Neural progenitor cell (in vitro differentiated cells): ENCODE measurements at places on chromosomes 7 and 10.
A peak's percentile ranks its signal among the peaks of the same experiment; 100 is the strongest.

- H3K36me3 ChIP-seq: no peaks in the 10 kb centered on the region
- H3K27me3 ChIP-seq: no peaks in the 10 kb centered on the region
- DNase-seq: no peak
- H3K27ac ChIP-seq: no peak overlapping the region
- no peak overlapping the region for H3K4me3 ChIP-seq
- peaks cover 10% of the 10 kb centered on the region for H3K4me1 ChIP-seq
These were observed 312.2 kb downstream of the GALNT17 start for GRCh38 chr7:71444130-71444529.

DNA sequence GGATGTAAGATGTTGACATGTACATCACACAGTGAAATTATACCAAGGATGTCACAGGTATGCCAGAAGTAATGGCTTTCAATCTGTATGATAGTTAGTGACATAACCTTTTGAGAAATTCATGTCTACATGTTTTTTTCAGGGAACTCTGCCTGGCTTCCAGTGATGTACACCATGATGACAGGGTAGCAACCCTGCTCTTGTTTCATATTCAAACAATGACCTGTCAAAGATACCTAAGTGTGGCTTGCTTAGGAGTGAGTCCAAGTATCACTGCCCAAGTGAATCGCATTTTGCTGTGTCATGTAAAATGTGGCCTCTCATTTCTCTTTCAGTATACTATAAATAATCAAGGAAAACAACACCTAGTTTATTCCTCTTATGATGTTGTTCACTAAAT, 205.8 kb upstream of the DKK1 start:
- no peak for DNase-seq
- no peak overlapping the region for H3K4me3 ChIP-seq
- no peak overlapping the region for H3K27ac ChIP-seq
- H3K4me1 ChIP-seq: peaks cover 10% of the 10 kb centered on the region

DNA sequence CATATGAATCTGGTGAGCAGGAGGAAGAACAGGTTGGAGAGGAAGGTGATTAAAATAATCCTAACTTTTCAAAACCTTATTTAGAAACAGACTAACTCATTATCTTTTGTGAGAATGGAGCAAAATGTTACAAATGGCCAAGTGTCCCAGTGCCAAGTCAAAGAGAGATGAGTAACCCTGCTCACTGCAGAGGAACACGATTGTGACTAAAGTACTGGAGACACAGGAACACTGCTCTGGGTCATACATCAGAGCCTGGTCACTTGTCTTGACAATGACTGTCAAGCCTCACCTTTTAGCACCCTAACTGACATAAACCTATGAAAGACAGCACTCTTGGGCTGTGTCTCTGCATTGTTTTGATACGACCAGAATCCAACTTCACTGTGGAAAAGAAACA, 108.8 kb downstream of the SGMS1 start:
- H3K4me1 ChIP-seq: peaks cover 3% of the 10 kb centered on the region
- no peaks in the 10 kb centered on the region for H3K27me3 ChIP-seq
- no peak overlapping the region for H3K4me3 ChIP-seq
- no peak for DNase-seq

DNA sequence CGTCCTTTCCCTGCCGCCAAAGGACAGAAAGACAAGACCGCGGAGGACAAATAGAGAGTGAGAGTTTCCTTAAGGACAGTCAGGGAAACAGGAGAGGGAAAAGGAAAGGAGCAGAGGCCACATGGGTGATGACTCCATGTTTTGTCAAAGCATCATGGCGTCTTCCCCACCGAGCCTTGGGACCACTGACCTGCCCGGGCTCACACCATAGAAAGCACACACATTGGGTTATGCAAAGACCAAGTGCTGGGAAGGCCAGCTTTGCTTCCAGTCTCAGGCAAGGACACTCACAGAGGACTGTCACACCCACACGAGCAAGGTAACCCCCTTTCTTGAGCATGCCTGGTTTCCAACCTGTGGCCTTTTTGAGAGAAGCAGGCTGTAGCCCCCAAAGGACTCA, 23.3 kb upstream of the HABP2 start:
- no peaks in the 10 kb centered on the region for H3K36me3 ChIP-seq
- no peak overlapping the region for H3K27ac ChIP-seq
- H3K4me1 ChIP-seq: no peaks in the 10 kb centered on the region
- DNase-seq: no peak
- H3K27me3 ChIP-seq: peaks cover 7% of the 10 kb centered on the region

DNA sequence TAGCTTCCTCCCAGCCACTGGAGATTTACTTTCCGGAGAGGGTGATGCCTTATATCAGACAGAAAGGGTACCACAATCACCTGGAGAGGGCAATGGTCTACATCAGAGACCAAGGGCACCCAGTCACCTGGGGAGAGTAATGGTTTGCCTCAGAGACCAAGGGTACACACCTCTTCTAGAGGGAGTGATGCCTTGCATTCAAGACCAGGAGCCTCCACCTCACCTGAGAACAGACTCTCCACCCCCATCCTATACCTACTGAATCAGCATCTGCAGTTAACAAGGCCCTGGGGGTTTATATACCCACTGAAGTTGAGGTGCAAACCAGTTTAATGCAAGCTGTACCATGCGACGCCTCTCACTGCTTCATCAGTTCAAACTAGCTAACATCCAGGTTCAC, 270.2 kb upstream of the IGFBP3 start:
- no peak overlapping the region for H3K27ac ChIP-seq
- H3K36me3 ChIP-seq: no peaks in the 10 kb centered on the region
- DNase-seq: no peak
- H3K4me1 ChIP-seq: peaks cover 10% of the 10 kb centered on the region
- H3K27me3 ChIP-seq: no peaks in the 10 kb centered on the region
- no peak overlapping the region for H3K4me3 ChIP-seq

- no peaks in the 10 kb centered on the region for H3K27me3 ChIP-seq
- no peak overlapping the region for H3K4me3 ChIP-seq
- no peaks in the 10 kb centered on the region for H3K36me3 ChIP-seq
- H3K27ac ChIP-seq: no peak overlapping the region
These were observed 6.2 kb upstream of the IFIT2 start for GRCh38 chr10:89295597-89295996.

DNA sequence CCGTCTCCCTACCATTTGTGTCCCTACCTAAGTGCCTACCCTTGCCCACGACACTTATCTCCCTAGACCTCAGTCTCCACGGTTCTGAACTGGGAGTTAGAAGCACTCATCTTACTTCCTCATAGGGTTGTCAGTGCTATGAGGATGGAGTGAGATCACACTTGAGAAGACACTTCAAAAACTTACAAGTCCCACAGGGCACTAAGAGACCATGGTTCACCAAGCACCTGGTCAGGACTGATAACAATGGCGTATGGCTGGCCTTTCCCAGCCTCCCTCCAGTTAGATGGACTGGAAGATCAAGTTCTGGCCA, 43.2 kb downstream of the KCNMA1 start:
- H3K36me3 ChIP-seq: no peaks in the 10 kb centered on the region
- H3K27ac ChIP-seq: no peak overlapping the region
- no peaks in the 10 kb centered on the region for H3K27me3 ChIP-seq
- H3K4me1 ChIP-seq: no peaks in the 10 kb centered on the region
- no peak overlapping the region for H3K4me3 ChIP-seq
- DNase-seq: no peak

DNA sequence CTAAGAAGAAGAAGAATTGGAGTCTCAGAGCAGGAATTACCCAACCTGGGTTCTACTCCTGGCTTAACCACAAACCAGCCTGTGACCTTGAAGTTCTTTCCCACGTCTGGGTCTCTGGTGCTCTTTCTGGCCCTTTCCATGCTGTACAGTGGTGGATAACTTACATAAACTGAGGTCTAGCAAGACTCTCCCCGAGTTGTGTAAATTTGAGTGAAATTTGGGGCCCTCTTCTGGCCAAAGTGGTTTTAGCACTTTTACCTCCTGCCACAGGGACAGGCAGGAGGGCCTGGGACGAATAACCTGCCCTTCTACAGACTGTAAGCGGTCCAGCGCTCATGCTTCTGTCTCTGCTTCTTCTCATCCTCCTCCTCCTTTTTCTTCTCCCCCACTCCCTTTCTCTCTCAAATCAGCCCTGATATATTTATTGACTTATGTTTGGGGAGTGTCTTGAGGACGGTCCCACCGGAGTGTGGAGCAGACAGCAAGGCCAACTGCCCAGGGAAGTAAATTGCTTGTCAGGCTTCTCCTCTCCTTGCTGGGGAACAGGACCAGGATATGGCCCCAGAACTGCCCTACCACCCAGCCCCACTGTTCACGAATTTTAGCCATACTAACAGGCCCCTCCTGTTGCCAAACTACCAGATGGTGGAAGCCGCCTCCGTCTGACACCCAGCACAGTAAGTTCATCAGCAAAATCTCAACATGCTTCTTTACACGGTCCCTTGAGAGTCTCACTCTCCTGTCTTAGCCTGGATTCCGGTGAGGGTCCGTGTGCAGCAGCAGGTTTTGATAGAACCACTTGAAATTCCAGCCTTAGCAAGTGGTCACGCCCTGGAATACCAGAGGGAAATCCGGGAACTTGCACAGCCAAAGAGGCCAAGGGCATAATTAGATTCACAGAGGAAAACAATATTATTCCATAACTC, 4.0 kb upstream of the SH3PXD2A start:
- DNase-seq: peak; percentile 71
- H3K4me3 ChIP-seq: no peak overlapping the region
- no peaks in the 10 kb centered on the region for H3K36me3 ChIP-seq
- H3K27me3 ChIP-seq: peaks cover 37% of the 10 kb centered on the region
- H3K4me1 ChIP-seq: peaks cover 12% of the 10 kb centered on the region

DNA sequence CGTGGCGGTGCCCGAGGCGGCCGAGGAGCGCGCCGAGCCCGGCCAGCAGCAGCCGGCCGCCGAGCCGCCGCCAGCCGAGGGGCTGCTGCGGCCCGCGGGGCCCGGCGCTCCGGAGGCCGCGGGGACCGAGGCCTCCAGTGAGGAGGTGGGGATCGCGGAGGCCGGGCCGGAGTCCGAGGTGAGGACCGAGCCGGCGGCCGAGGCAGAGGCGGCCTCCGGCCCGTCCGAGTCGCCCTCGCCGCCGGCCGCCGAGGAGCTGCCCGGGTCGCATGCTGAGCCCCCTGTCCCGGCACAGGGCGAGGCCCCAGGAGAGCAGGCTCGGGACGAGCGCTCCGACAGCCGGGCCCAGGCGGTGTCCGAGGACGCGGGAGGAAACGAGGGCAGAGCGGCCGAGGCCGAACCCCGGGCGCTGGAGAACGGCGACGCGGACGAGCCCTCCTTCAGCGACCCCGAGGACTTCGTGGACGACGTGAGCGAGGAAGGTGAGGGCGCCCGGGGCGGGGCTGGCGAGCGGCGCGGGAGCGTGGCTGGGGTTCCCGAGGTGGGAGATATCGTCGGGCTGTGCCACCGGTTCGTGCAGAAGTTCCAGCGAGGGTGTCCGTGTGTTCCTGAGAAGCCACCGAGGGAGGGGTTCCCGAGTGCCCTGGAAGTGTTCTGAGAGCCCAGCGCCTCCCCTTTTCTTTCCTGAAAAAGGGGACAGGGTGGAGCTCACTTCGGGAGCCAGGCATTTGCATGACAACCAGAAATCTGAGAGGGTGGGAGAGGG, 495 bp downstream of the EIF3B start:
- DNase-seq: no peak
- no peaks in the 10 kb centered on the region for H3K27me3 ChIP-seq
- H3K4me3 ChIP-seq: peak overlapping the region; percentile 74
- no peaks in the 10 kb centered on the region for H3K36me3 ChIP-seq
- peaks cover 14% of the 10 kb centered on the region for H3K4me1 ChIP-seq

- no peak overlapping the region for H3K27ac ChIP-seq
- peaks cover 14% of the 10 kb centered on the region for H3K4me1 ChIP-seq
- H3K27me3 ChIP-seq: no peaks in the 10 kb centered on the region
- no peaks in the 10 kb centered on the region for H3K36me3 ChIP-seq
- no peak overlapping the region for H3K4me3 ChIP-seq
These were observed 4.8 kb downstream of the AKAP9 start for GRCh38 chr7:91945476-91945875.

DNA sequence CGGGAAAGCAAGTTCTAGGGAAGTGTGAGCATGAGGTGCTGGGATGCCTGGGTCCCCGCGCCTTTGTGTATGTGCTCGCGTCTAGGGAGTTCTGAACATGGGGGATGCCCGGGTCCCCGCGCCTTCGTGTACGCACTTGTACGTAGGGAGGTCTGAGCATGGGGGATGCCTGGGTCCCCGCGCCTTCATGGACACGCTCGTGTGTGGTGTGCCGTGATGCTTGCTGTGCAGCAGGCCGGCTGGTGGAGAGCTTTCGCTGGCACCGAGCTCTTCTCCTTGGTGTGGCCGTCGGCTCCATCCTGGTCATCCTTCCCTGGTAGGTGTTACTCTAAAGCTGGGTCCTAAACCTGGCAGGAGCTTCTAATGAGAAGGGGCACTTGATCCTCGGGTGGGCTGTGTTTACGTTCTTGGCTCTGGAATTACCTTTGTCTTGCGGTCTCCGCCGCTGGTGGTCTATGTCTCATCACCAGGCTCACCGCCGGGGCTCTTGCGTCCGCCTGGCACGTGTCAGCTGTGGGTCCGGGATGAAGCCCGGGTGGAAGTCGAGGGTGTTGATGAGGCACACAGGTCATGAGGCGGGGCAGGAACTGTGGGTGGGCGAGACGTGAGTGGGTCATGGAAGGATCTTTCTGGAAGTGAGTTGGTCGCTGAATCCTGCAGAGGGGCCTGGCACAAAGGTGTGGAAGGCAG, 63.5 kb downstream of the DNAJB6 start:
- H3K4me3 ChIP-seq: no peak overlapping the region
- no peak for DNase-seq
- H3K4me1 ChIP-seq: peaks cover 3% of the 10 kb centered on the region

GRCh38 chr7:1100834-1101562, 13.1 kb downstream of the GPER1 start:
- H3K27me3 ChIP-seq: no peaks in the 10 kb centered on the region
- no peak overlapping the region for H3K27ac ChIP-seq
- H3K36me3 ChIP-seq: no peaks in the 10 kb centered on the region
- peaks cover 4% of the 10 kb centered on the region for H3K4me1 ChIP-seq
- no peak for DNase-seq
- no peak overlapping the region for H3K4me3 ChIP-seq

GRCh38 chr7:5478568-5479430, 55.2 kb upstream of the TNRC18 start:
- no peak for DNase-seq
- H3K27me3 ChIP-seq: no peaks in the 10 kb centered on the region
- no peaks in the 10 kb centered on the region for H3K36me3 ChIP-seq
- no peak overlapping the region for H3K4me3 ChIP-seq
- no peak overlapping the region for H3K27ac ChIP-seq

GRCh38 chr10:48273741-48274140, 755 bp downstream of the FRMPD2 start:
- no peak overlapping the region for H3K4me3 ChIP-seq
- H3K4me1 ChIP-seq: peaks cover 16% of the 10 kb centered on the region
- no peak overlapping the region for H3K27ac ChIP-seq
- DNase-seq: no peak
- no peaks in the 10 kb centered on the region for H3K27me3 ChIP-seq

GRCh38 chr7:45060295-45060694, 28.5 kb downstream of the NACAD start:
- H3K36me3 ChIP-seq: no peaks in the 10 kb centered on the region
- no peak overlapping the region for H3K27ac ChIP-seq
- H3K27me3 ChIP-seq: no peaks in the 10 kb centered on the region
- no peak for DNase-seq
